ENCODE measurements at places on chromosomes 5 and 9. TPM values are rescaled to one million over a fixed set of nuclear protein-coding genes. Genes with fewer than 3 reads are reported as not detected.

ANAPC2 gene
- total RNA-seq, result 23.0 TPM

GRCh38 chr9:133322701-133323100 lies 13.3 kb downstream of the SURF6 start:
- H3K4me3 ChIP-seq, result no peak overlapping the region
- H3K36me3 ChIP-seq, result no peaks in the 10 kb centered on the region
- H3K4me1 ChIP-seq, result no peaks in the 10 kb centered on the region
- DNase-seq, result no peak

ZNG1C gene
- total RNA-seq, result 9.9 TPM

GRCh38 chr9:20242510-20243189 lies 379.6 kb downstream of the MLLT3 start:
- no peaks in the 10 kb centered on the region for H3K27me3 ChIP-seq
- H3K4me1 ChIP-seq, result no peaks in the 10 kb centered on the region
- no peaks in the 10 kb centered on the region for H3K36me3 ChIP-seq

- H3K4me1 ChIP-seq, result no peaks in the 10 kb centered on the region
- no peaks in the 10 kb centered on the region for H3K36me3 ChIP-seq
- DNase-seq, result no peak
- no peaks in the 10 kb centered on the region for H3K27me3 ChIP-seq
- H3K27ac ChIP-seq, result no peak overlapping the region
These were observed 166.2 kb downstream of the DEPDC1B start for GRCh38 chr5:60533789-60534188.

CBY3 gene
- total RNA-seq, result not detected

DNA sequence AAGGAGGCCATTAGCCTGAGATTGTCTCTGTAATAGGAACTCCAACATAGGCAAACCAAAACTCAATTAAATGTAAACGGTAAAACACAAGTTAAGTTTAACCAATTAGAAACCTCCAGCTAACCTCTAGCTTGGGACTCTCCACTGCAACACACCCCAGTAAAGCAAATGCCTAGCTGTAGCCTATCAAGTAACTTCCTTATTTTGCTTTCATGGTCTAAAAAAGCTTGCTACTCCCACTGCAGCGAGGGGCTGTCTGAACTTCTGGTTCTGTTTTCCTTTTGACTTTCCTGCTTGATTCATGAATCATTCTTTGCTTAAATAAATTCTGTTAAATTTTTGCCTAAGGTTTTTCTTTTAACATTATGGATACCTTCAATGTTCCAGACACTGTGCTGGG lies 24.4 kb upstream of the C5orf46 start:
- H3K27ac ChIP-seq, result no peak overlapping the region
- H3K27me3 ChIP-seq, result no peaks in the 10 kb centered on the region
- H3K4me3 ChIP-seq, result no peak overlapping the region
- H3K4me1 ChIP-seq, result no peaks in the 10 kb centered on the region
- DNase-seq, result no peak

DNA sequence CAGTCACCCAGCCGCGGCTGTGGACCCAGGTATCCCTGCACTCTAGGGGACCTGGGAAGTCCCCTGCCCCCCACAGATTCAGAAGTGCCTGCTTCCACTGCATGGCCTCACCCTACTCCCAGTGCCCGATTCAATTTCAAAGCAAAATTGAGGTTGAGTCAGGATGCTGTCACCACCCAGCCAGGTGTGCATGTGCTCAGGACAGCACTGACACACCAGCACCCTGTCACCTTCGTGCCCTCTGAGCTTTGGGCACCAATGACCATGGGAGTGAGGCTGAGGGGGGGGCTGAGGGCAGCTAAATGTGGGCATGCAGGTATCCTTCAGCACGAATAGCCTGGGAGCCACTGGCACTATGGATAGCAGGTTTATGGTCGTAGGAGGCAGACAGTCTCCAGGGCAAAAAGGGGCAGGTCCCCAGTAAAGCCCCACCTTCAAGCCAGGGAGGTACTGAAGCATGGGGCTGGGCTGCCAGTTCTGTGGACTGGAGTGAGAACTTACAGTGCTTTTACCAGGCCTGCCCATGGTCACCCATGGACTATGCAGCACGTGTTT lies 1151.6 kb upstream of the CDH6 start:
- no peaks in the 10 kb centered on the region for H3K4me1 ChIP-seq
- DNase-seq, result no peak
- no peak overlapping the region for H3K4me3 ChIP-seq
- H3K36me3 ChIP-seq, result no peaks in the 10 kb centered on the region

OTP gene
- not detected for total RNA-seq

- no peak overlapping the region for H3K27ac ChIP-seq
- DNase-seq, result no peak
- H3K4me3 ChIP-seq, result no peak overlapping the region
- H3K4me1 ChIP-seq, result peaks cover 10% of the 10 kb centered on the region
- no peaks in the 10 kb centered on the region for H3K27me3 ChIP-seq
- H3K36me3 ChIP-seq, result no peaks in the 10 kb centered on the region
These were observed 37.8 kb downstream of the EXOSC2 start for GRCh38 chr9:130731355-130731754.

DNA sequence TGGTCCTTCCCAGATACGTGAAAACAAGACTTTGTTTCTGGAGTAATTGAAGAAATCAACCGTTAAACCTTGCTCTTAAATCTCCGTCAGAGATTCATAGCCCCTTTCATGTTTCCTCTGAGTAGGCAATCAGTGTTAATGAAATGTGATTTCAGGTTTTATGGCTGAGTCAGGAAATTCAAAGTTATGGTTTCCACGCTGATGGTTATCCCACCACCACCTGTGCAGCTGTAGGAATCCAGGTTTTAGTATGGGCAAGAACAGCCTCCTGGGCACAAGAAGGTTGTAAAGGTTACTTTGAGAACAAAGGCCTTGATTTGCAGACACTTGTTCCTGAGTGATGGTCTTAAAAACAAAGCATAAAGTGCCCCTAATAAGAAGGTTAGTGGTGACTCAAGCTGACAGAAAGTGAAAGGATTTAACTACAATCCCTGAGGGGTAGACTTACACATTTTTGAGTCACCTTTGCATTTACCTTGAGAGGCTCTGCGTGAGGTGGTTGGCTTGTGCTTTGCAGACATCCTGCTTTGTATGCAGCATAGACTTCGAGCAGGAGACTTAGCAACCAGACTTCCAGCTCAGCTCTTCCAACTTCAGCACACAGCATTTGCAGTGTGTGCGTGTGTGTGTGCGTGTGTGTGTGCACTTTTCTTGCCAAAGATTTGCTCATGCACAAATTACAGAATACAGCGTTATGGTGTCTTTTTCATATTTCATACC lies 159.6 kb downstream of the TLE4 start:
- no peak overlapping the region for H3K27ac ChIP-seq
- H3K4me3 ChIP-seq, result no peak overlapping the region
- H3K4me1 ChIP-seq, result no peaks in the 10 kb centered on the region
- H3K36me3 ChIP-seq, result peaks cover 19% of the 10 kb centered on the region

GRCh38 chr5:98314292-98314691 lies 459.2 kb upstream of the RGMB start:
- no peaks in the 10 kb centered on the region for H3K4me1 ChIP-seq
- no peak overlapping the region for H3K4me3 ChIP-seq
- H3K27me3 ChIP-seq, result no peaks in the 10 kb centered on the region

- no peak for DNase-seq
- no peaks in the 10 kb centered on the region for H3K36me3 ChIP-seq
- no peaks in the 10 kb centered on the region for H3K4me1 ChIP-seq
- no peak overlapping the region for H3K27ac ChIP-seq
- H3K4me3 ChIP-seq, result no peak overlapping the region
These were observed 249.2 kb upstream of the IRX4 start for GRCh38 chr5:2131826-2132496.

DNA sequence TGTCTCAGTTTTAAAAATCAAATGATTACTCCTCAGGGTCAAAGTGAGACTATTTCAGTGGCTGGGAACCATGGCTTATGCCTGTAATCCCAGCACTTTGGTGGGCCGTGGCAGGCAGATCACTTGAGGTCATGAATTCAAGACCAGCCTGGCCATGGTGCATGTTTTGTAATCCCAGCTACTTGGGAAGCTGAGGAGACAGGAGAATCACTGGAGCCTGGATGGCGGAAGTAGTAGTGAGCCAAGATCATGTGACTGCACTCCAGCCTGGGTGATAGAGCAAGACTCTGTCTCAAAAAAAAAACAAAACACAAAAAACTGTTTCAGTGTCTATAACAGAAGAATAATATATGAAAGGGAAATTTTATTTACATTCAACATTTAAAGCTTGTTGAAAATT lies 182.9 kb downstream of the ARHGEF28 start:
- DNase-seq, result no peak
- no peaks in the 10 kb centered on the region for H3K36me3 ChIP-seq
- H3K27ac ChIP-seq, result no peak overlapping the region
- H3K27me3 ChIP-seq, result peaks cover 4% of the 10 kb centered on the region

DNA sequence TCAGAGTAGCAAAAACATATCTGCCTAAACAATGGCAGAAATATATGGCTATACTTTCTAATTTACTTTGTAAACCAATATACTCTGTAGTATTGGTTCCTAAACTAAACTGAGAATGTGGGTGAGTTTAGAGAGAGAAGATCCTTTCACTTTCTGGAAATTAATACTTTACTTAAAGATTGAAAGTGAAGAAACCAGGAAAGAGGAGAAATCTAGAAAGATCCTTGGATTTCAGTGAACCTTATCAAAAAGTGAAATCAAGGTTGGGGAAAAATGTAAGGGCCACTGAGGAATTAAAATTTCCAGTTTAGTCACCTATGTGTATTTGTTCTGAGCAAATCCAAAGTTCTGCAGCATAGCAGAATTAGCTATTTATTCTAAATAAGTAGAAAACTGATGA lies 5.9 kb downstream of the SLC38A9 start:
- H3K27ac ChIP-seq, result no peak overlapping the region
- H3K4me1 ChIP-seq, result peaks cover 4% of the 10 kb centered on the region

EQTN gene
- not detected for total RNA-seq

DNA sequence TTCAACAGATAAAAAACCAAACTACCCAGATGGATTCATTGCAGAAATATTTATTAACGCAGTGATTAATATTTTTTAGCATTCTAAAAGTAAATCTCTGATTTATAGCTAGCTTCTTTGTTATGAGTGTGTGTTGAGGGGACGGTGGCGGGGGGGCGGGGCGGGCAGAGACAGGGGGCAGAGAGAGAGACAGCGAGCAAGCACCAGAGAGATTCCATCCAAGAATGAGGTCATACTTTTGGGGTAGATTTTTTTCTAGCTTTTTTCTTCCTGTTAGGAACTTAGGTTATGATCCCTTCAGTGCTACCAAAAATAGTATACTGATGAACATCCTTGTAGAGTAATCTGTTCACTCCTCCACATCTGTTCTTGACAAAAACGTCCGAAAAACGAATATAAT lies 500 bp upstream of the ZNF883 start:
- H3K27ac ChIP-seq, result no peak overlapping the region
- no peaks in the 10 kb centered on the region for H3K36me3 ChIP-seq
- DNase-seq, result no peak
- H3K4me3 ChIP-seq, result peak overlapping the region; percentile 55
- no peaks in the 10 kb centered on the region for H3K4me1 ChIP-seq

All from psoas muscle (tissue), 8 donors.